ENCODE measurements at places on chromosomes 11 and 22. TPM values are rescaled to one million over a fixed set of nuclear protein-coding genes. Genes with fewer than 3 reads are reported as not detected.

GRCh38 chr11:65051398-65051858, 6.9 kb downstream of the NAALADL1 start:
- no peak for DNase-seq

Gene GRAP2
- 5.0 TPM for total RNA-seq

DNA sequence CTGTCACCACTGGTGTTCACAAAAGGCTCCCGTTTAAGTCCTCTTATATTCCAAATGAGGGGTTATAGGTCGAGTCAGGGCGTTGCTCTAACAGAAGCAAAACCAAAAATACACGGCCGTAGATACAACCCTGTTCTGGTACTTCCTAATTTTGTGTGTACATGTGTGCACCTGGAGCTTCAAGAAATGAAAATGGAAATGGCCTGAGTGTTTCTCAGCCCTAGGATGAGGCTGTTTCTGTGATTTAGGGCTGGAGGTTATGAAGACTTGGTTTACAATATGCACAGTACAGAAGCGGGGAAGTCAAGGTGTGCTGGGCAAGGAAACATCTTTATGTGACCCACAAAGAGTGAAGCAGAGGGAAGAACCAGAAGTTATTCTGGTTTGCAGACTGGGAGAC, 110.4 kb upstream of the OR4B1 start:
- peak; percentile 66 for DNase-seq

Gene TYR
- not detected for total RNA-seq

Gene SOX10
- 22.5 TPM for total RNA-seq

Gene FTH1
- total RNA-seq: 2,980 TPM

DNA sequence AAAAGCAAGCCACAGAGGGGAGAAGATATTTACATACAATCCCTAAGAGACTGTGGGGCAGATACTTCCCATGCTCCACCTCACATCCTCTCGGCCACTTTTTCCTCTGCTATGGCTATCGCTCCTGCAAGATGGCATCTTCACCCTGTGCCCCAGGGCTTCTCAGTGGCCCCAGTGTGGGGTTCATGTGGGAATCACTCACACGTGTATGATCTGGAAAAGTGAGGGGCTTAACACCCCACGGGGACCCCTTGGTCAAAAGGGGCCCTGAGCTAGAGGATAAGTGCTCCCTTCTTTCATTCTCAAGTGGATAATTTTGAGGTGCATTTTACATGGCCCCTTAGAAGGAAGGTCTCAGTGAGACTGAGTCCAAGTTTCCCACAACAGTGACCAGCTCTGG, 28.7 kb downstream of the C11orf58 start:
- DNase-seq: peak; percentile 81

Gene ARHGAP20
- total RNA-seq: 5.1 TPM

Data from esophagus muscularis mucosa (tissue), 4 donors.